ENCODE measurements at places on chromosomes 12 and 14.

DNA sequence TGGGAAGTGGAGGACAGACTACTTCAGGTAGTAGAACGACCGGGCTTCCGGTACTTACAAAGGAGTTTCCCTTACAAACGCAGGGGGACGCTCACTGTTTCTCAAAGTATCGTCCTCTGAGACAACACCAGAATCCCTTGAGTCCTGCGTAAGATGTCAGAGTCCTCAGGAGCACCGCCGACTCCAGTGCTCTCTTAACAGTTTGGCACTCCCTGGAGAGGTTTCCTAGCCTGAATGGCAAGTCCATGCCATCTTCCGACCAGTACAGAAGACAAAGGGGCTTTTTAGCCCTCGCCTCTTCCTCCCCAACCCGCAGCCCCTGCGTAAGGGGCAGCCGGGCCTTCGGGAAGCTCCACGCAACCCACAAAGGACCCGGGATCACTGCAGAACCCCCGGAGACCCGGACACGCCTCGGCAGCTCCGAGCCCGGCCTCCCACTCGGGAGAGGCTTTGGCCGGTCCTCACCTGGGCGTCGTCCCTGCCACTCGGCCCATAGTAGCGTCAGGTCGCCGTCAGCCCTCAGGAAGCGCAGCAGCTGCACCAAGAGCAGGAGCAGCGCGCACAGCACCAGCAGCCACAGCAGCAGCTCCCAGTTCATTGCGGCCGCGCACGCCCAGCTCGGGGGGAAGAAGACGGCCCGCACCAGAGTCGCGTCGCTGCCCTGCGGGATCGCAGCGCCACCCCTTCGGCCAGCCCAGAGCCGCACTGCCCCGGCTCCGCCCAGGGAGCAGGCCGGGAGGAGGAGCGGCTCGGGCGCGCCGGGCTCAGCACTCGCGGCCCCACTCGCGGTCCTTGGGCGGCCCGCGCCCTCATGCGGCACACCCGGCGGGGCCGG, at the start of gene DHRS7:
DHRS7 (minus strand) TSS at position 687 of the 835 bp plus-strand sequence; CDS start at position 598, 89 bp downstream.
- DNase-seq, result peak; percentile 51

GRCh38 chr12:98803468-98804209, 158.5 kb downstream of the APAF1 start:
- DNase-seq, result no peak

GRCh38 chr12:31815096-31815495, 86.3 kb upstream of the AMN1 start:
- DNase-seq, result no peak

DNA sequence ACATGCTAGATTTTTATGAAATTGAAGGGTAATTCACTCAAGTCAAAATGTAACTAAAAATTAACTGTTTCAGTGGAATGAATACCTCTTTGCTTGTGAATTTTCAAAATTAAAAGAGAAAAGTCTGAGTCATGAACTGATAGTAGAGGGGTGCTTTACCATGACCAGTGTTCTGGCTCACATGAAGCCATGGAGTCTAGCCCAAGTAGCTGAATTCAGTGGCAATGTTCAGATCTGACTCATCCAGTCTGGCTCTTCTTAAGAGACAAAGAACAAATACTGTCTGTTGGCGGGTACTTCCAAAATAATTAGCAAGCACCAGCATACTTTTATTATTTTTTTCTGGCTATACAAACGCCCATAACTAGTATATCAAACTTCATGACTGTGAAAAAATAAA, 366.3 kb upstream of the GARIN6 start:
- DNase-seq, result no peak

Data from activated CD4-positive, alpha-beta T cell treated with anti-CD3 and anti-CD28 coated beads for 4 hours (primary cell).